ENCODE measurements at places on chromosomes 11 and 22.

- peak overlapping the region; percentile 57 for H3K4me3 ChIP-seq
- H3K4me1 ChIP-seq: peaks cover 17% of the 10 kb centered on the region
- H3K27ac ChIP-seq: no peak overlapping the region
- no peaks in the 10 kb centered on the region for H3K36me3 ChIP-seq
Observed at GRCh38 chr22:41919357-41920224, 4.7 kb upstream of the SHISA8 start.

GRCh38 chr22:29992341-29993275 lies 87.7 kb upstream of the HORMAD2 start:
- H3K36me3 ChIP-seq: peaks cover 37% of the 10 kb centered on the region
- peak overlapping the region; percentile 15 for H3K27ac ChIP-seq
- no peak for DNase-seq
- H3K4me3 ChIP-seq: no peak overlapping the region
- H3K4me1 ChIP-seq: peaks cover 35% of the 10 kb centered on the region

DNA sequence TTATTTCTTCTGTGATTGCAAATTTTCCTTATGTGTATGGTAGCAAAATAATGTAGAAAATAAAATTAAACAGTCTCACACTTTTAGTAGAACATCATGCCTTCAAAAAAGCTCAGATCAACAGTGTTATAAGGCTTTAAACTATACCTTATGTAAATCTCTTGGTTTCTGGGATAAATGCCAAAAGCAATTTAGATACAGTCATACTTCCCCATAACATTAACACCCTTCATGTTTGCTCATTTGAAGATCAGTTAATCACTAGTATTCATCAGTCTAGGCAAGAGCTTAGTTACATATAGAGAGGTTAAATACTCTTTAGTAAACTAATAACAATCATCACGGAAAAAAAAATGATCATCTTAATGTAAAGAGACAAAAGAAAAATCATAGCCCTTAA lies 421.8 kb upstream of the ANO3 start:
- H3K4me1 ChIP-seq: no peaks in the 10 kb centered on the region
- H3K27me3 ChIP-seq: no peaks in the 10 kb centered on the region
- no peak overlapping the region for H3K27ac ChIP-seq
- no peaks in the 10 kb centered on the region for H3K36me3 ChIP-seq

- H3K4me3 ChIP-seq: no peak overlapping the region
- H3K27me3 ChIP-seq: peaks cover 10% of the 10 kb centered on the region
- DNase-seq: no peak
- H3K27ac ChIP-seq: no peak overlapping the region
- H3K4me1 ChIP-seq: no peaks in the 10 kb centered on the region
Observed at GRCh38 chr22:43399338-43399979, 12.4 kb upstream of the MPPED1 start.
